ENCODE measurements at places on chromosomes 7 and 10. TPM values are rescaled to one million over a fixed set of nuclear protein-coding genes. Genes with fewer than 3 reads are reported as not detected.

DNA sequence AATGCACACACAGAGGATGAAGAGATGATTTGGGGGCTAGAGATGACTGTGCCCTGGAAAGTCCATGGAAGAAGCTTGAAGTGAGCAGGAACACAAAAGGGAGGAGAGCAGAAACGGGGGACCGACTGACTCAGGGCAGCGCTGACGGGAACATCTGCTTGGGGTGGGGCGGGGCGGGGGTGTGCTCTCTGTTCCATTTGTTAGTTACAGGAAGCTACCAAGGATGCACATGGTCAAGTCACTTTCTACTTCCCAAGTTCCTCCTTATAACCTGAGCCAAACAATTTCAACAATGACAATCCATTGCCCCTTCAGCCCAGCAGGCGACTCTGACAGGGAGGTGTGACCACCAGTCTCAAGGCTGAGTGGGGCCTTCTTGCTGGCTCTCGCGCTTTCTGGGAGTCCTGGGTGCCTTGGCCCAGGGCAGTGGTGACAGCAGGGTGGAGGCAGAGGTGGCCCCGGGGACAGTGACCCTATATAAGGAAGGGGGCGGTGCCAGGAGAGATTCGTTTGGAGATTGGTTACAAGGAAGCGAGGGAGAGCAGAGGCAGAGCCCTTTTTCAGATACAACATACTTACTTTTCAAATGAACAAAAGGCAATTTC is 39.6 kb downstream of the CLEC2L start:
- DNase-seq: no peak

GRCh38 chr10:79264942-79265341 is 82.3 kb upstream of the PPIF start:
- DNase-seq: peak; percentile 97

DNA sequence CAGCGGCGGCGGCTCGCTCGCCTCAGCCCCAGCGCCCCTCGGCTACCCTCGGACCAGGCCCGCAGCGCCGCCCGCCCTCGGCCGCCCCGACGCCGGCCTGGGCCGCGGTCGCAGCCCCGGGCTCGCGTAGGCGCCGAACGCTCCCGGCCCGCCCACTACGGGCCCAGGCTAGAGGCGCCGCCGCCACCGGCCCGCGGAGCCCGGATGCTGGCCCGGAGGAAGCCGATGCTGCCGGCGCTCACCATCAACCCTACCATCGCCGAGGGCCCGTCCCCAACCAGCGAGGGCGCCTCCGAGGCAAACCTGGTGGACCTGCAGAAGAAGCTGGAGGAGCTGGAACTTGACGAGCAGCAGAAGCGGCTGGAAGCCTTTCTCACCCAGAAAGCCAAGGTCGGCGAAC is 18.2 kb upstream of the TSPAN33 start:
- no peak for DNase-seq

GRCh38 chr10:14683256-14683655 is 91.4 kb downstream of the FAM107B start:
- DNase-seq: peak; percentile 32

- peak; percentile 84 for DNase-seq
Measured at GRCh38 chr10:24873281-24873683, 79.1 kb downstream of the PRTFDC1 start.

GRCh38 chr7:72265071-72265904 is 146.8 kb downstream of the CALN1 start:
- no peak for DNase-seq

GRCh38 chr10:119702583-119702982 is 23.3 kb upstream of the INPP5F start:
- DNase-seq: no peak

GRCh38 chr7:96416599-96416998 is 94.7 kb upstream of the SLC25A13 start:
- no peak for DNase-seq

DNA sequence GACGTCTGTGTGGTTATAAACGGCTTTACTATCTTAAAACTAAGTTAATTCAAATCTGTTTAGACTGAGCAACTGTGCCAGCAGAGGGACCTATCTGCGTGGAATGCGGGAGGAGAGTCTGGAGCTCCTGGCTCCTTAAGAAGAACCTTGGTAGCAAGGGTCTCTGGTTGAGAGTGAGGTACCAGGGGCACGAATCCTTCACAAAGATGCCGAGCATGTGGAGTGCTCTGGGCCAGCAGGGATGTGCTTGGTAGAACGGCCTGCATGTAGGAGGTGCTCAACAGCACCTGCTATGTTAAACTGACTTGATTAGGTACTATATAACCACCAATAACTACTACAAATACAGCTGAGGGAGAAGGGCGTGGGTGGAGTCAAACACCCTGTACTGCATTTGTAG is 102.6 kb downstream of the VIPR2 start:
- no peak for DNase-seq

GRCh38 chr10:130833596-130833995 is 477.9 kb downstream of the TCERG1L start:
- no peak for DNase-seq

- DNase-seq: no peak
Measured at GRCh38 chr10:35643151-35644049, 1.3 kb upstream of the FZD8 start.

DNA sequence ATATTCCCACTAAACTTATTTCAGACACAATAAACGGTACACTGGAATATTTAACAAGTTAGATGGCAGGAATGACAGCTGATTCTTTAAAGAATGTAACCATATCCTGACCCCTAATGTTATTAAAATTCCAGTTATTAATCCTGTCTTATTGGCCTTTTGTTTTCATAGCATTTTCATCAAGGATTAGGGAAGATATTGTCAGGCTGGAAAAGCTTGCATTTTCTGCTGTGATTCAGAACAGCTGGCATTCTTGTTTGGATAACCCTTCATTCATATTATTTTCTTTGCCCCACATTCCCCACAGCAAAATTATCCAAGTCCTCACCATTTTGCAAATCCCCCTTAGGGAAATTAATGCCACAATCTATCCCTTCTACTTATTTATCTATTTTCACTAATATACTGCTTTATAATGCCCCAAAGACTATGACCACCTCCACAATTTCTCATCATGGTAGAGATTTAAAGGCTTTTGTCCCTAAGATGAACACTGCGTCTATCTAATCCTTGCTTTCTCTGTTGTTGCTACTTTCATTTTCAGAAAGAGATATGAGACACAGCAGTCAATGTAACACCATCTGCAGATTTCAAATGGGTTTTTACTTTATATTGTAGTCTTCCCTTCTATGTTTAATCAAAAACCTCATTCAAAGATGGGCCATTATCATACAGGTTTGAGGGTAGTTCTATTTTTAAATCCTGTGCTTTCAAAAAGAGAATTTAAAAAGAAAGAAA is 475.1 kb downstream of the PARD3 start:
- DNase-seq: no peak

GRCh38 chr7:105298439-105298894 is 90.3 kb downstream of the SRPK2 start:
- DNase-seq: no peak

- DNase-seq: peak; percentile 47
Measured at GRCh38 chr10:126242397-126243260, 145.6 kb downstream of the ADAM12 start.

- peak; percentile 38 for DNase-seq
Measured at GRCh38 chr7:37052705-37053104, 328.4 kb upstream of the AOAH start.

DNA sequence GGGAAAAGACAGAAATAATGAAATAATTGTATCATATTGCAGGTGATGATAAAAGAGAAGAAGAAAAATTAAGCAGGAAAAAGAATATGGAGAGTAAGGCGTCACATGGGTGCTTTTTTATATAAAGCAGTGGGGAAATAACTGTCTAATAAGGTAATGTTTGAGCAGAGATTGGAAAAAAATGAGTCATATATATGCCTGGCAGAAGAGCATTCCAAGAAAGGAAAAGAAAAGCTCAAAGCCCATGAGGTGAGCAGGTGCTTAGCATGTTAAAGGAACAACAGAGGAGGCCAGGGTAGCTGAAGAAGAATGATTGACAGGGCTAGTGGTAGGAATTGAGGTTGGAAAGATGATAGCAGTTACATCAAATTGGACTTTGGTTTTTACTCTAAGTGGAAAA is 739.5 kb downstream of the SORCS1 start:
- peak; percentile 60 for DNase-seq

GRCh38 chr7:127995881-127996215 is 35.4 kb downstream of the LRRC4 start:
- DNase-seq: no peak

DMBT1 gene
- 0.24 TPM for total RNA-seq

IFIT1B gene
- total RNA-seq: not detected

TFEC gene
- 0.19 TPM for total RNA-seq

AGMO gene
- total RNA-seq: not detected

MYPN gene
- total RNA-seq: 3.0 TPM

GNGT1 gene
- total RNA-seq: not detected

CLRN3 gene
- not detected for total RNA-seq

IFRD1 gene
- 74.2 TPM for total RNA-seq

STOX1 gene
- total RNA-seq: 0.07 TPM

ZNF736 gene
- 25.8 TPM for total RNA-seq

RPEL1 gene
- total RNA-seq: not detected

TMEM196 gene
- total RNA-seq: not detected

VSTM2A gene
- total RNA-seq: not detected

ANKMY2 gene
- total RNA-seq: 11.0 TPM

INHBA gene
- total RNA-seq: 71.5 TPM

RGS10 gene
- 16.8 TPM for total RNA-seq

GBX1 gene
- not detected for total RNA-seq

CALCR gene
- total RNA-seq: not detected

Measured in mammary epithelial cell (primary cell).